ENCODE measurements at places on chromosomes 6 and 20.

- DNase-seq, result peak; percentile 87
These were observed 9.0 kb downstream of the ATF6B start for GRCh38 chr6:32118782-32119628.

- DNase-seq, result no peak
These were observed 57.6 kb downstream of the PSMG4 start for GRCh38 chr6:3316331-3316730.

DNA sequence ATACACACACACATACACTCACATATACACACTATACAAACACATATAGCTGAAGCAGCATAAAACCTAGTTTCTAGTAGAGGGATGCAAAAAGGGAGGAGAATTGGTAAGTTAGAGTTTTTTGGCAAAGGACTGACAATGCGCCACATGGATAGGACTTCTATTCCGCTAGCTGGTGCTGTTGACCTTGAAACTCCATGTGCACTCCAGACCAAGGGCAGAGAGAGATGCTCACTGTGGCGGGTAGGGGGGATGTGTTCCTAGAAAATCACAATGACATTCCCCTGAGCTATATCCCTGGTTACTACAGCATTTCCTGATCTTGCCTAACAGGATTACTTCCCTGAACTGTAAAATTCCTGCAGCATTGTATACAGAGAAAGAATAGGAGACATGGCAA is 19.2 kb downstream of the MICA start:
- no peak for DNase-seq

DNA sequence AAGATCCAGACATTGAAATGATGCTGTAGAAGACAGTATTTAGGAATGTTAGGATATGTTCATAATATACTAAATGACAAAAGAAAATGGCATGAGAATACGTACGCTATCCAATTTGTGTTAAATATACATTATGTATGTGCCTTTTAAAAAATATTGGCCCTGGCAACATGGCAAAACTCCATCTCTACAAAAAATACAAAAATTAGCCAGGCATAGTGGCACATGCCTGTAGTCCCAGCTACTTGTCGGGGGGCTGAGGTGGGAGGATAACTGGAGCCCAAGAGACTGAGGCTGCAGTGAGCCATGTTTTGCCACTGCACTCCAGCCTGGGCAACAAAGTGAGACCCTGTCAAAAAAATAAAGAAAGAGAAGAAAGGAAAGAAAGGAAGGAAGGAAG is 155.7 kb downstream of the DOK5 start:
- DNase-seq, result no peak

DNA sequence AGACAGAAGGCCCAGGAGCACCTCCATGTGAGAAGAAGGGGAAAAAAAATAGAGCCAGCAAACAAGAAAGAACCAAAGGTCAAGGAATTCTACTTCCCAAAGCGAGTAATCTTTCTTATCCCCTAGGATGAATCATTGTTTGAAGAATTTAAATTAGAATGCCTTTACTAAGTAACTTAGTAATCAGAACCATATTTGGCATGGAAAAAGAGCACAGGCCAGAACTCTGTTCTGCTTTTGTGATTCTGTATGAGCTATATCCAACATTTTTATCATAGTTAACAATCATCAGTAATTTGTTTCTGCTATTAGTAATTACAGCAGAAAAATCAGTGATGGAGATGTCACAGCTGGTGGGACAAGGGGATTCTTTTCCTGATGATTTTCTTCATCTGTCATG is 228.8 kb upstream of the FAM83B start:
- peak; percentile 68 for DNase-seq

GRCh38 chr6:158793432-158793831 is 25.7 kb downstream of the EZR start:
- peak; percentile 37 for DNase-seq

- DNase-seq, result no peak
These were observed 6.6 kb downstream of the SLC22A1 start for GRCh38 chr6:160128125-160128683.

GRCh38 chr20:49770634-49771033 is 42.0 kb upstream of the SLC9A8 start:
- DNase-seq, result no peak

GRCh38 chr6:41635365-41635764 is 2.9 kb upstream of the MDFI start:
- DNase-seq, result no peak

- no peak for DNase-seq
These were observed 27.0 kb downstream of the SNAI1 start for GRCh38 chr20:50009521-50010454.

GRCh38 chr20:57402206-57403125 is 11.3 kb downstream of the RBM38 start:
- DNase-seq, result no peak

DNA sequence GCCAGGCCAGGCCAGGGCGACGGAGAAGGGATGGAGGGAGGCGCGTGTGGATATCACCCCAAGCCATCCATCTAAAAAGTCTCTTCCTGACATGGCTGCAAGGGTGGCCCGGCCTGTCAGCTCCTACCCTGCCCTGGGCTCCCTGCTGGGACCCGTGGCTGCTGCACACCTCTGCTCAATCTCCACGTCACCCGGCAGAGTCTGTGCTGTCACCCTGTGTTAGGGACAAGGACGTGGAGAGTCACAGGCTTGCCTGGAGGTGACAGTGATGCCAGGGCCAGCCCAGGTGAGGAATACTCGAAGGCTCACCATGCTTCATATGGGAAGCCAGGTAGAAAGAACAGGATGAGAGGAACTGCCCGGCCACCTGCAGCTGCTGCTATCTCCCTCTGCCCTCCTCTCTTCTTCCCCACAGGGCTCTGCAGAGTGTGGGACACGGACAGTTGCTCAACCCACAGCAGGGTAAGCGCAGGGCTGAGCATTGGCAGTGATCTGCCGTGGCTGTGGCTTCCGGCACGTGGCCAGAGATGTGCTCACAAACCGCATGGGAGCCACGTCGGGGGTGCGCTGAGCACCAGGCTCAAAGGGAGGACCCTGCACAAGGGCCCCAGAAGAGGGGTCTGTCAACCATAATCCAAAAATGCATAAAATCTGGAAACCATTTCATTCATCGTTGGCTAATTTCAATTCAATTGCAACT is 214.3 kb downstream of the DLL1 start:
- no peak for DNase-seq

GRCh38 chr6:84052204-84052882 is 18.8 kb downstream of the MRAP2 start:
- DNase-seq, result peak; percentile 70

DNA sequence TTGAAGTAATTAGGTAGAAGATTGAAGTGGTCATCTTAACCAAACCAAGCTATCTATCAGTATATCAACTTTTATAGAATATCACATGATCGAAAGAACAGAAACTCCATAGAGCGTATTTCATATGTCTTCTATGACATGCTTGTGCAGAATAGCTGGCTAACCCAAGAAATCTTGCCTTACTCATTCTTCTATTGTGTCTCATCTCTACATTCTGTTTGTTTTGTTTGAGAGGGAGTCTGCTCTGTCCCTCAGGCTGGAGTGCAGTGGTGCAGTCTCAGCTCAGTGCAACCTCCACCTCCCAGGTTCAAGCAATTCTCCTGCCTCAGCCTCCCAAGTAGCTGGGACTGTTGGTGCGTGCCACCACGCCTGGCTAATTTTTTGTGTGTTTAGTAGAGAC is 10.6 kb downstream of the TAB2 start:
- no peak for DNase-seq

- no peak for DNase-seq
These were observed 3.8 kb downstream of the IL17A start for GRCh38 chr6:52189974-52190373.

- DNase-seq, result no peak
These were observed 115.4 kb downstream of the MYO6 start for GRCh38 chr6:75864446-75864845.

DNA sequence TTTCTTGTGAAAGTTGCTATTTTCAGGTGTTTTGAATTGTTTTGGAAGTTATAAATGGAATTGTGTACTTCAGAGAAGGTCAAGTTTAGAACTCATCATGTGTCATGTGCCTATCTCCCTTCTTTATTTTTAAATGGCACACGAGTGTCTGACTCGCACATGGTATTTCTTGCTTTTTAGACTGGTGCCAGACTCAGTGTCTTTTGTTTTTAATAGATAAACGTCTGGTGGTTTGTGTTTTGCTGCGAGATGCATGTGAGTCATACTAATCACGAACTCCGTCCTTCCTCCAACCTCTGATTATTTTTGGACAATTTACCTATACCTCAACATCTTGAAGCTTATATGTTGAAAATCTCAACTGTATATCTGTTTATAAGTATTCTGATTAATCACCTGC is 292.1 kb downstream of the CDKAL1 start:
- peak; percentile 91 for DNase-seq

GRCh38 chr6:42694586-42694985 is 27.8 kb downstream of the PRPH2 start:
- DNase-seq, result no peak

DNA sequence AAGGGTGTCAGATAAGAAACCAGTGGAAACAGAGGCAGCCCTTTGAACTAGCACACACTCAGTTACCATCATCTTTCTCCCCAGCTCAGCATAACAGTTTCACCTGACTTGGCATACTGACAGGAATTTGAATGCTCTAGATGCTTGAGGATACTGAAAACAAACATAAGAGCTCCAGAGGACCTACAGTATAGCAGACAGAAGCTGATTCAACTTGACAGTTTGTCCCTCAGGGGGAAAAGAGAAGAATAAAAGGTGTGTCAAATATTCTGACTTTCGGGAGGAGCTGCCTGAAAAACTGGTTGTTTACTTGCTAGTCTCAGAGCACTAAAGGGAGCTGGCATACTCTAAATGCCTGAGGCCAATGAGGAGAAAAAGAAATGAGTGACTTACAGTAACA is 35.1 kb downstream of the EYS start:
- DNase-seq, result no peak

DNA sequence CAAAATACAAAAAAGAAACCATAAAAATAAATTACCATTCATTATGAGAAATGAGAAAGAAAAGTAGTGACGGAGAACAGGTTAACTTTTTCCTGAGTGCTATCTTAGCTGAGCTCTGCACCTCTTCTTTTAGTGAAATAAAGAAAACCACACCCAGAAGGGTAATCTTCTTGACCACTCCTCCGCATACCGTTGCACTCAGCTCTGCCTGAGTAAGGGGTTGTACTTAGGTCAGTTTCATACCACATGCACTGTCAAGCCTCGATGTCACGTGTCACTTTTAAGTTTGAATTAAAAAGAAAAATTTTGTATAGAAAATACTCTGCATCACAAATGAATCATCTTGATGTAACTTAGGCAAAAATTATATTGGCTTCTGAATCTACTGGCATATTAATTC is 2.8 kb downstream of the EZR start:
- no peak for DNase-seq

- DNase-seq, result no peak
These were observed 108.0 kb downstream of the SYNDIG1 start for GRCh38 chr20:24577271-24577909.

GRCh38 chr6:29295181-29295585 is 6.3 kb upstream of the OR14J1 start:
- DNase-seq, result no peak

DNA sequence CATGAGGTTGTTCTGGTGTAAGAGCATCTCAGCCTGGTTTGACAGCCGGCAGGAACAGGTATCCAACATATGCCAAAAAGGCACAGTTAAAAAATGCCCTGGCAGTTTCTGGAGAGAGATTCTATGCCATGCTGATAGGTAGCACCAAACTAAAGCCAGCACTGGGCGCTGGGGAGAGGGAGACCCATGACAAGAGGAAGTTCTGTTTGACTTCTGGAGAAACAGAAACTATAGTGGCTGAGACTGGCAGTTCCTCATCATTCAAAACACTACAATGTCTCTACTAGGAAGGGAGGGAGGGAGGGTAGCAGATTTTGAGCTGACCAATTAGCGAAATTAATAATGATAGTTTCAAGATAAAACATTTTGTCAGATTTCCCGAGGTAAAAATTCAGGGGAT is 174.1 kb downstream of the ADAT2 start:
- DNase-seq, result no peak

GRCh38 chr20:44435630-44436335 is 39.9 kb upstream of the TTPAL start:
- DNase-seq, result no peak

GRCh38 chr6:155818698-155819097 is 363.1 kb upstream of the NOX3 start:
- DNase-seq, result no peak

DNA sequence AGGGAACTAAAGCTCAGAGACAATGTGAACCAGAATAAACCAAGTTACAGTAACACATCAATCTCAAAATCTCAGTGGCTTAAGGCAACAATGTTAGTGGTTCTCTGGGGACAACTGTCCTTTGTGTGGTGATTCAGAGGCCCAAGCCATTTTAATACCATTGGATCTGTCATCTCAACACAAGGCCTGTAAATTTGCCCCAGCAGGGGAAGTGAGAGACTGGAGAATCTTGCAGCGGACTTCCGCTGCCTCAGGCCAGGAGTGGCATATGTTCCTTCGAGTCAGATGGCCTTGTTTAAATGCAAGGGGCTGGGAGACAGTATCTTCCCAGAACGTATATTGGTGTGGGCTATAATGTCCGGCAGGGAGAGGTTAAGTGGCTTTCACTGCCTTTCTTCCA is 126.0 kb downstream of the CD83 start:
- DNase-seq, result no peak

- DNase-seq, result no peak
These were observed 289.5 kb upstream of the CDYL start for GRCh38 chr6:4486568-4487315.

DNA sequence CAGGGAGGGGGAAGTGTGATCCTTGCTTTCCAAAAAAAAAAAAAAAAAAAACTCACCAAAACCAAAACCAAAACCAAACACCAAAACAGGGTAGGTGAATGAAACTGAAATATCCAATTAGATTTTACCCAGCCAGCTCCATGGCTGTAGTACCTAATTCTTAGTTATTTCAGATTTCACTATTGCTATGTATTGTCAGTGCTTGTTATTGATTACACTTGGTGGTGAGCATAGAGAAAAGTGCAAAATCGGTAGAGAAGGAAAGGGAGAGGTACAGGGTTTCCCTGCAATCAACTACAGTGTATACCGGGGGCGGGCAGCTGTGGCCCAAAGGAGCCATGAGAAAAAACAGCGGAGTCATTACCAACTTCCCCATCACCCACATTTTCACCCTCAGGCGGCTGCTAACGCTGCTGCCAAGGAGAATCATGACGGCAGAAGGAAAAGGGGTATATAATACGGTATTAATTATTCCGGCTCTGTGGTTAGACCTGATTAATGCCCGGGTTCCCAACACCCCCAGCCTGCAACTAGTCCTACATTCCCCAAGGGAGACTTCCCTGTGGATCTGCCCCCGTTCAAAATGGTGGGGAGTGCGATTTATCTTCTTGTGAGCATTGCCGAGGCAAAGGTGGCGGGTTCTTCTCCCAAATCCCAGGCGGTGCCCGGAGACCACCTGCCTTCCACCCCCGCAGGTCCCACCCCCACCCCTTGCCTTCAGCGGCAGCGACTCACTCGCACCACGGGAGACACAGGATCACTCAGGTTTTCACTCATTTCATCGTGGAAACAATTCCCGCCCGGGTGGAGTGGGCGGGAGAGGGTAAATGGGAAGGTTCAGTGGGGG is at the start of gene C6orf62:
Gene C6orf62 (minus strand): TSS at position 30 of the 847 bp plus-strand sequence. CDS start 486 bp downstream, outside the sequence.
- peak; percentile 28 for DNase-seq

All from endothelial cell of umbilical vein (primary cell).